ENCODE measurements at places on chromosomes 5 and 9.

GRCh38 chr5:172999974-173000373, 16.4 kb downstream of the ATP6V0E1 start:
- no peak for DNase-seq

- no peak for DNase-seq
These were observed 53.0 kb upstream of the RUSC2 start for GRCh38 chr9:35436933-35437332.

DNA sequence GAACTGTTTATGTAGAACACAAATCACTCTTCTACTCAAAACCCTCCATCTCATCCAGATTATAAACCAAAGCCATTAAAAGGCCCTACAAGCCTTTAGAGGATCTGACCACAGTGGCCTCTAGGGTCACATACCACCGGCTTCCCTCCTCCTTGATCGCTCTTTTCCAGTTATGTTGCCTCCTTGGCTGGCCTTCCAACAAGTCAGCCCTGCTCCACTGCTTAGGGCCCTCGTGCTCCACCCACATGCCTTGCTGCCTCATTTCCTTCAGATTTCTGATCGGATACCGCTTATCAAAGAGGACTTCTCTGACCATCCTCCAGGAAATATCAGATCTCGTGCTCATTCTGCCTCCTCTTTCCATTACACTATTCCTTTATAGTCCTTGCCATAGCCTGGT, 139.4 kb upstream of the RAI14 start:
- no peak for DNase-seq

DNA sequence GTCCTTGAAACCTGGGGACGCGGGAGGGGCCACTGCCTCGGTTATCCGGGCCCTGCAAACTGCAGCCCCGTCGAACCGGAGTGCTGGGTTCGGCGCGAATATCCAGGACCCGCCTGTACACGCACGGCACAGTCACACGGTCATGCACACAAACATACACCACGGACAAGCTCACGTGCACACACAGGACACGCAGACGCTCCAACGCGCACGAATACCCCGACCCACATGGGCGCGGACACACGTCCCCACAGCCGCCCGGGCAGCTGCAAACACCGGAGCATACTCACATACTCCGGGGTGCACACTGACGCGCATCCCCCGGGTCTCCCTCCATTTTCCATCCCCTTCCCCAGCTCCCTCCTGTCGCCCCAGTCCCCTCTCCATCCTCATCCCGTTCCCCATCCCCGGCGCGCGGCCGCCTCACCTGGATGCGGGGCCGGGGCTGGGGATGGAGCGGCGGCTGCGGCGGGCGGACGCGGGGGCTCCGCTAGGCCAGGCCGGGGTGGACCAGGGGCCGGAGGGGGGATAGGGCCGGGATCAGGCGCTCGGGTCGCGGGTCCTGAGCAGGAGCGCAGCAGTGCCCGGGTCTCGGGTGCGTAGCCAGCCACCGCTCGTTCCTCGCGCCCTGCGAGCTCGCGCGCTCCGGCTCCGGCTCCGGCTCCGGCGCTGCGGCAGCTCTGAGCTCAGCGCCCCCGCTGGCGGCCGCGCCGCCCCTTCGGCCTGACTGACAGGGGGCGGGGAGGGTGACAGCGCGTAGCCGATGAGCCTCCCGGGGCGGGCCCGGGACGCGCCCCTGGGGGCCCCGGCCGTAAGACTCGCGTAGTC, at the start of the genes EIF4E1B and SNCB:
Gene EIF4E1B (plus strand): TSS at position 823 of the 828 bp plus-strand sequence. CDS start 12,113 bp downstream, outside the sequence.
Gene SNCB (minus strand): TSS at position 682 of the 828 bp plus-strand sequence. CDS start 880 bp downstream, outside the sequence.
- DNase-seq: no peak

- DNase-seq: no peak
These were observed 80.0 kb upstream of the PUM3 start for GRCh38 chr9:2923766-2924379.

GRCh38 chr5:73906277-73906676, 280.3 kb downstream of the ARHGEF28 start:
- DNase-seq: no peak

- DNase-seq: no peak
These were observed 23.3 kb downstream of the KCNV2 start for GRCh38 chr9:2740616-2741015.

- DNase-seq: no peak
These were observed 205.6 kb downstream of the TAF11L14 start for GRCh38 chr5:17839848-17840247.

- no peak for DNase-seq
These were observed 15.2 kb upstream of the TAF11L2 start for GRCh38 chr5:17482790-17483189.

DNA sequence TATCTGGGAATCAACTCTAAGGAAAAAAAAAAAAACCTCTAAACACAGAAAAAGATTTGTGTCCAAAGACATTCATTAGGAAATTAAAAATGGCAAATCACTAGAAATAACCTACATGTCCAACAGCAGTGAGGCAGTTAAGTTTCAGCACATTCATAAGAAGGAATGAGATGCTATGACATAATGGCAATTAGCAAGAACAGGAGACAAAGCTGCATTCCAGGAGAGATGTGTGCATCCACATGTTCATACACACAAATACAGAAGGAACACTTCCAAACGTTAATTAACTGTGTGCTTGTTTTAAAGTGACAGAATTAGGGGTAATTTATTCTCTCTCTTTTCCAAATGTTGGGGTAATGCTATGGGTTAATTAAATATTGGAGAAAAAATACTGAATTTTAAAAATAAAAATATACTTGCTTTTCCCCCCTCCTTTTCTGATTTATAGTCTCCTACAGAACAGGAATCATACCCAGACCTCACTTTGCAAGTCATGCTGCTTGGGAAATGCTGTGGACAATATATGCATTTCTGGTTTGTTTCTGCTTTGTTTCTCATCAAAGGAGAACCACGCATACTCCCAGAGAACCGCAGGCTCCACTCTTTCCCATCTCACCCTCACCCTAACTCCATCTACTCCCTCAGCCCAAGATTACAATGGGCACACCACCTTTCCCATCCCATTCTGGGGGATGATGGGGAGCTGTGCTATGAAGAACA, 114.1 kb downstream of the CDK5RAP2 start:
- DNase-seq: no peak

DNA sequence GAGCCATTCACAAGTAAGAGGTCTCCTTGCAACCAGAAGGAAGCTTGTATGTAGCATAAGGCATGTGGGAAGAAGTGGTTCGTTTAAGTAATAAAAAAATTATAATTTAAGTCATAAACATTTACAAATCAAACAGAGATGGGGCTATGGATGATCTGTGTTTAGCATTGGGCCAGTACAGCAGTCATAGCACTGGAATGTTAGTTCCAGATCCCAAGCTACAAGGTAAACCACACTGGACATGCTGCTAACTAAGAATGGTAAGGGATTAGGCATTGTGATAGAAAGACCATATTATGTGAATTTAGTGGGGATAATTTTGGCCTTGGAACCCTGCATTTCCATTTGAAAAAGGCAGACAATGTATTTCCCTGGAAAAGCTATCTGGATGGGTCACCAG, 170.4 kb upstream of the KCNN2 start:
- DNase-seq: no peak

DNA sequence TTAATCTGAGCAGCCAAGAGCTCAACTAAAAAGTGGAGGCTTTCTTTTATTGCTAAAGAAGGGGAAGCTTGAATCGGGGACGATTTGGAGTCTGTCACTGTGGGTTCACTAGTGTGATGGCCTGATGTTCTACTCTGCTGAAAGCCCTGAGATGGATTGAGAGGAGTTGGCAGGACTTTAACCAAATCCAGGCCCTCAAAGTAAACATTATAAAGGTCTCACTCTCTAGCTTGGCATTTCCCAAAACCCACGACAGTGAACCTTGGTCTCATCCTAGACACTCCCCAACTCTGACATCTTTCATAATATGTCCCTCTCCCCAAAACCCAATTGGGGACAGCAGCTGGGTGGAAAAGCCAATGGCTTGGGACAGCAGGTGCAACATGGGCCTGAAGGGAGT, 32.7 kb downstream of the TMOD1 start:
- DNase-seq: no peak

DNA sequence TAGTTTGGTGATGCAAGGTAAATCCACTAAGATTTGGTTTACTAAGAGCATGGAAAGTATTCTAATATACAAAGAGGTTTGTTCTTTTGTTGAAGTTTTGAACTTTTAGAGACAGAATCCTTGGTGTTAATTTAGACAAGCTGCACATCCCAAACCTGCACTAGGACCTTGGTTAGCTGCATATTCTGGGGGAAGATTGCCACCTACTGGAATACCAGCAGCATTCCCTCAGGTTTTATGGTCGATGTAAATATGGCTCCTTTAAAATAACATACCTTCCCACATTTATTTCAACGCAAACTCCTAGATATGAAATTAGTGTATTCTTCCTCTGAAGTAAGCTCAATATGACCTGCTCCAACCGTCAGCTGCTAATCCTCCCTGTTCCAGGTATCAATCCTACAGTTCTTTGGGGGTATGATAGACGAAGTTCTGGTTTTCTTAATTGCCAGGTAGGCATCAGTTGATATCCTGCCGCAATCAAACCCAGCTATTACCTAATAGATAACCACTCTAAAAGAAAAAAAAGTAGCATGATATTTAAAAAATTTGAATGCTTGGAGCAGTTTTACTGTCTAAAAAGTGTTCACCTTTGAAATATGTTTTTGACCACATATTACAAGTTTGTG, 624.1 kb downstream of the ISL1 start:
- DNase-seq: no peak

- DNase-seq: no peak
These were observed 34.4 kb upstream of the SARDH start for GRCh38 chr9:133772581-133772980.

DNA sequence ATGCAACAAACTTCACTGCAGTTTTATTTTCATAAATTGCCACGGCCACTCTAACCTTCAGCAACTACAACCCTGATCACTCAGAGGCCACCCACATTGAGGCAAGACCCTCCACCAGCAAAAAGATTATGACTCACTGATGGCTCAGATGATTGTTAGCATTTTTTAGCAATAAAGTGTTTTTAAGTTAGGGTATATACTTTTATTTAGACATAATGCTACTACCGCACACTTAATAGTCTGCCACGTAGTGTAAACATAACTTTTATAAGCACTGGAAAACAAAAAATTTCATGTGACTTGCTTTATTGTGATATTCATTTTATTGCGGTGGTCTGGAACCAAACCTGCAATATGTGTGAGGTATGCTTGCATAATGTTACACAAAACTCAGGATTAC, 257.9 kb downstream of the ZSWIM6 start:
- DNase-seq: no peak

GRCh38 chr9:12708562-12709298, 15.5 kb downstream of the TYRP1 start:
- DNase-seq: no peak

DNA sequence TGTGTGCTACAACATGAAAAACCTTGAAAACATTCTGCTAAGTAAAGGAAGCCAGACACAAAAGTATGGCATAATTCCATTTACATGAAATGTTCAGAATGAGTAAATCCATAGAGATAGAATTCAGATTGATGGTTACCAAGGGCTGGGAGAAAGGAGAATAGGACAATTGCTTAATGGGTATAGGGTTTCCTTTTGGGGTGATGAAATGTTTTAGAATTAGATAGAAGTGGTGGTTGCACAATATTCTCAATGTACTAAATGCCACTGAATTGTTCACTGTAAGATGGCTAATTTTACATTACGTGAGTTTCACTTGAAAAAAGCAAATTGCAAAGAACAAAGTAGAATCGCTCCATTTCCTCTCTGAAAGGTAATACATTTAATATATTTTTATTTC, 43.0 kb upstream of the GAS1 start:
- no peak for DNase-seq

DNA sequence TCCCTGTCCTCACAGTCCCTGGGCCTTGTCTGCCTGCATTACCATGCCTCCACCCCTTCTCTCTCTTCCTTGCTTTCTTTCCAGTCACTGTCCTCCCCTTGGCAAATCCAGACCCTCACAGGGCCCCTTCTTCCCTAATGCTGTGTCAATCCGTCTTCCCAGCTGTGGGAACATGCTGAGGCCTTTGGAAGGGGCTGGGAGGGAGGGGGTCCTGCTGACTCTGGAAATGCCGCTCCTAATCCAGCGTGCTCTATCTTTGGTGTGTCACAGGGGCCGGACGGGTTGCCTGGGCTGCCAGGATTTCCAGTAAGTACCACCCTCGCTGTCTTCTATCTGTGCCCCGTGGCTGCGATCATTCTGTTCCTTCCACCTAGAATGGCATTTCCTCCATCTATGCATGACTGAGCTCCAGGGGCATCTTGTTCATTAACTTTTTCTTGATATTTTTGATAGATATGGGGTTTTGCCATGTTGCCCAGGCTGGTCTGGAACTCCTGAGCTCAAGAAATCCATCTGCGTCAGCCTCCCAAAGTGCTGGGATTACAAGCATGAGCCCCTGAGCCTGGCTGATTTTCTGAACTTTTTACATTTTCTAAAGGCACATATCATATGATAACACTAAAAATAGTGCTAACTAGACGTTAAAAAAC, 64.5 kb upstream of the TGFBR1 start:
- no peak for DNase-seq

DNA sequence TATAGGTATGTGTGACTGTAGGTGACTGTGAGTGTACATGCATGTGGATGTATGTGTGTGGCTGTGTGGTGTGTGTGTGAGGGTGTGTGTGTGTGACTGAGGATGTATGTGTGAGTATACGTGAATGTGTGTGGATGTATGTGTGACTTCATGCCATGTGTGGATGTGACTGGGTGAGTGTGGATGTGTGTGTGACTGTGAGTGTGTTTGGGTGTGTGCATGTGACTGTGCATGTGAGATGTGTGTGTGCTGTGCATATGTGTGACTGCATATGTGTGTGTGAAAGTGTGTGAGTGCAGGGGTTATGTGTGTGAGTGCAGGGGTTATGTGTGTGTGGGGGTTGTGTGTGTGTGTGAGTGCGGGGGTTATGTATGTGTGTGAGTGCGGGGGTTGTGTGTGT, 42.3 kb downstream of the RXRA start:
- no peak for DNase-seq

DNA sequence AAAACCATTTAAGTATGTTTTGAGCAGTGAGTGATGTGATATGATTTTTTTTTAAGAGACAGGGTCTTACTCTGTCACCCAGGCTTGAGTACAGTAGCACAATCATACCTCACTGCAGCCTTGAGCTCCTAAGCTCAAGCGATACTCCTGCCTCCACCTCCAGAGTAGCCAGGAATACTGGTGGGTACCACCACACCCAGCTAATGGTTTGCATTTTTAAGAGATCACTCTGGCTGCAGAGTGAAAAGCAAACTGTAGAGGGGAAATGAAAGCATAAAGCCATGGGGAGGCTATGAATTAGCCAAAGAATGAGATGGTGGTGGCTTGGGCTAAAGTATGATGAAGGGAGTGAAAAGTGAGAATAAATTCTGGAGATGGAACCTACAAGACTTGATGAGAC, 199.1 kb downstream of the HINT1 start:
- no peak for DNase-seq

DNA sequence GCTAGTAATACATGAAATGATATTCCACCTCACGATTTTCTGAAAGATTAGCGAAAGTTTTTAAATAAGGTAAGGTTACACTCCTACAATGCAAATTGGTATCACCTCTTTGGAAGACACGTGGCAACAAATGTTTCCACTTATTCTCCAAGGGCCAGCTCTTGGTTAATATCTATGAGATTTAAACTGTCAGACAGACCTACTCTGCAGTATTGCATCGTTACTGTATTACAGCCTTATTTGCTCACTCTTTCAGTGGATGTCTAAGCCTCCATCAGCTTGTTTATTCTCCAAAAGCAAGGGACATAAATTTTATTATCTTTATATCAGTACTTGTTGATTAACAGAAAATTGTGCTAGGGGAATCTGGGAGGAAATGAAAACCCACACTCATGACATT, 135.7 kb downstream of the MLLT3 start:
- no peak for DNase-seq
